ENCODE measurements at places on chromosomes 16 and 17. TPM values are rescaled to one million over a fixed set of nuclear protein-coding genes. Genes with fewer than 3 reads are reported as not detected.

Gene PPP1R27
- total RNA-seq = not detected

GRCh38 chr16:69423189-69423588 is 1.2 kb upstream of the CYB5B start:
- DNase-seq = no peak

GRCh38 chr17:81918832-81919545 is 1.0 kb upstream of the SIRT7 start:
- DNase-seq = no peak

GRCh38 chr16:85473909-85474620 is 139.1 kb upstream of the GSE1 start:
- DNase-seq = peak; percentile 33

DNA sequence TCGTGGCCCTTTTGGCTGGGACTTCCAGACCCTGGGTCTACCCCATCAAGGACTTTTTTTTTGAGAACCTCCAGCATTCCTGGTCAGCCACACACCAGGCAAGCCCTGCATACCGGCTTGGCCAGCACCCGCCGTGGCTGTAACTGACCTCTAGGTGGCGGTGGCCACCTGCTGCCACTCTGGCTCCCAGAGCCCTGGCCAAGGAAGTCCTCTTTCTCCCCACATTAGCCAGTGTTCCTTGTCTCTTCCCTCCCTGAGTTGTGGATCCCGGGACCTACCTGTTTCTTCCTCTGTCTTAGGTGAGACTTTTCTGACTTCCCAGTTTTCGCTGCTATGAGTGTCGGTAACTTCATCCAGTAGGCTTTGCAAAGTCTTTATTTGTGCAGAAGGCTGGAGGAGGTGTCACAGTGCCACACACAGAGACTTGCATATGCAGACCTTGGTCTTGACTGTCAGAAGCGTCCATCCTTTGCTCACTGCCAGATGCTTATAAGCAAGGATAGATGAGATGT is 348.3 kb downstream of the CPPED1 start:
- no peak for DNase-seq

Gene ZNF423
- total RNA-seq = not detected

GRCh38 chr16:69319381-69319780 is 8.2 kb downstream of the VPS4A start:
- no peak for DNase-seq

- no peak for DNase-seq
Measured at GRCh38 chr17:21167303-21167702, 40.5 kb downstream of the DHRS7B start.

GRCh38 chr17:9242983-9243382 is 221.7 kb downstream of the NTN1 start:
- DNase-seq = no peak

DNA sequence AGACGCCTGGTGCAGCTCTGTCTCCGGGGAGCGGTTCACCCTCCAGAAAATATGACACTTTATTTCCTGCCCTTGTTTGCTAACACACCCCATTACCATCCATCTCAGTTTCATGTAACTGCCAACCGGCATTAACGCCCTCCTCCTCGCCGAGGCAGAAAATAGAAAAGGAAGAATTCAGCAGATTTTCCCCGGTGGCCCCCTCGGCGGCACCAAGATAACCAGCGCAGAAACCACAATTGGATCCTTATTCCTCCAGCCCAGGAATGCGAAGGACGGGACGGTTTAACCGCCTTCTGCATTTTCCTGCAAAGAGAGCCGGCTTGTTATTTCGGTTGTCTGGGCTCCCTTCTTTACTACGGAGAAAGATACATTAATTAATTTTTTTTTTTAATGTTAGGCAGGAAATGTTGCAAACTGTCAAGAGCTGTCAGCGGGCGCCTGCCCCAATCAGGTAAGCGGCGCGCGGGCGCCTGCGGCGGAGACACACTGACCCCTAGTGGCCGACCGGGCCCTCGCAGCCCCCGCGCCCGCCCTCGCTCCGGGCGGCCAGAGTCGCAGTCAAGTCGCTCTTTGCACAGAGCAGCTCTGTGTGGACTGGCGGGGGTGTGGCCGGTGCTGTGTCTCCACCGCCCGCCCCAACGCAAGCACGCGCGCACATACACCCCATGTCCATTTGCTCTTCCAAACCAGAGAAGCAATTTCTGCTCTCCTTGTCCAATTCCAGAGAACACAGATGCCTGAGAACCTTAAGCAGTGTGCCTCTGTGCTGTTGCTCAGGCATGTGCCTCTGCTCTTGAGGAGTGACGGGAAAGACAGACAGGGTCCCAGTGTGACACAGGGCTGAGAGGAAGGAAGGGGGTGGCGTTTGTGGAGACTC is 53.6 kb downstream of the C17orf67 start:
- peak; percentile 70 for DNase-seq

- DNase-seq = no peak
Measured at GRCh38 chr17:3710951-3711383, 12.7 kb upstream of the HASPIN start.

DNA sequence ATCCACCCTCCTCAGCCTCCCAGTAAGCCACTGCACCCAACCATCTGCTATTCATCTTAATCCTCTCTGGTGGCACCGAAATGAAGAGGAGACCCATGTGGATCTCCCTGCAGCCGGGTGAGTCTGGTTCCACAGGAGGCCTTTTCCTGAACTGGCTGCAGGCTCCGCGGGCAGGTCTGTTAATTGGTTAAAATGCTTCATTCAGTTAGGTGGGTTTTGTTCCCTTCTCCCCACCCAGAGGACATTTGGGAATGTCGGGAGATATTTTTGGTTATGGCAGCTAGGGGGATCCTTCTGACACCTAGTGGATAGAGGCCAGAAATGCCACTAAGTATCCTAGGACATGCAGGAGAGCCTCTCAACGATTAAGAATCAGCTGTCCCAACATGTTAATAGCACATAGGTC is 16.7 kb downstream of the C16orf54 start:
- DNase-seq = peak; percentile 69

Gene SLC5A11
- 0.18 TPM for total RNA-seq

- DNase-seq = no peak
Measured at GRCh38 chr16:28587386-28587785, 9.5 kb downstream of the SULT1A2 start.

DNA sequence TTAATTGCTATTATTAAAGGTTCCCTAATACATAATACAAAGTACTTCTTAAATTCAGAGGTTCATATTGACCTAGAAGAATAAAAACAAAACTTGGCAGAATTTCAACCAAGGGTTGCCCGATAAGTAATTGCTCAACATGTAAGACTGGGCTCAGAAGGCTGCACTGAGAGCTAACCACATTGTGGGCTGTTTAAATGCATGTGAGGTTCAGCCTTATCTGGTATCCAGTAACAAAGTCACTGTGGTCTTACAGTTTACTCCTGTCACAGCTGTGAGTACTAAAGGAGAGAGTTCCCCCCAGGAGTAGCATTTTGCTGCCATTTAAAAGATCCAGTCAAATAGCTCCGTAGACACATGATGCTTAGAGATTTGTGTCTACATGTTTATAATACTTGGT is 1.6 kb upstream of the DHRS11 start:
- DNase-seq = no peak

- DNase-seq = no peak
Measured at GRCh38 chr16:3780570-3780969, 63.2 kb upstream of the TRAP1 start.

Gene C16orf46
- total RNA-seq = not detected

GRCh38 chr17:49952209-49952911 is 16.6 kb upstream of the DLX4 start:
- peak; percentile 62 for DNase-seq

Gene SULT1A2
- total RNA-seq = not detected

- no peak for DNase-seq
Measured at GRCh38 chr17:61408151-61409041, 8.8 kb downstream of the TBX2 start.

- no peak for DNase-seq
Measured at GRCh38 chr17:28295677-28296578, 23.1 kb upstream of the TMEM97 start.

Gene RNF227
- 3.5 TPM for total RNA-seq

Gene TXNL4B
- 17.0 TPM for total RNA-seq

- DNase-seq = no peak
Measured at GRCh38 chr17:9355846-9356245, 219.8 kb downstream of the STX8 start.

- no peak for DNase-seq
Measured at GRCh38 chr17:74520790-74521480, 10.3 kb downstream of the CD300LB start.

- DNase-seq = no peak
Measured at GRCh38 chr17:34357398-34357797, 1.1 kb downstream of the CCL13 start.

DNA sequence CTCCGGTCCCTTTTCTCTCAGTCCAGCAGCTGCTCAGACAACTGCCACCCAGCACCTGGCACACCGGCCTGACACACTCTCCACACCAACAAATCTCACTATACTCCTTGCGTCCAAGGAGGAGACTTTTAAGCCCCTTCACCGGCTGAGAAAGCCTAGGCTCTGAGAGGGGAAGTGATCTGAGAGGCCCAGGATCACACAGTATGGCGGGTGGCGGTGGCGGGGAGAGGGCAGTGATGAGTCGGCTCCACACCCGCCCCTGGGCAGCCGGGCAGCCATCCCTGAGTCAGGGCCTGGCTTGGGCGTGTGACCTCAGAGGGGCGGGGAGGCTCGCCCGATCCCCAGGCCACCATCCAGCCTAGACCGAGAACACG is 569 bp downstream of the FLII start:
- DNase-seq = peak; percentile 68

DNA sequence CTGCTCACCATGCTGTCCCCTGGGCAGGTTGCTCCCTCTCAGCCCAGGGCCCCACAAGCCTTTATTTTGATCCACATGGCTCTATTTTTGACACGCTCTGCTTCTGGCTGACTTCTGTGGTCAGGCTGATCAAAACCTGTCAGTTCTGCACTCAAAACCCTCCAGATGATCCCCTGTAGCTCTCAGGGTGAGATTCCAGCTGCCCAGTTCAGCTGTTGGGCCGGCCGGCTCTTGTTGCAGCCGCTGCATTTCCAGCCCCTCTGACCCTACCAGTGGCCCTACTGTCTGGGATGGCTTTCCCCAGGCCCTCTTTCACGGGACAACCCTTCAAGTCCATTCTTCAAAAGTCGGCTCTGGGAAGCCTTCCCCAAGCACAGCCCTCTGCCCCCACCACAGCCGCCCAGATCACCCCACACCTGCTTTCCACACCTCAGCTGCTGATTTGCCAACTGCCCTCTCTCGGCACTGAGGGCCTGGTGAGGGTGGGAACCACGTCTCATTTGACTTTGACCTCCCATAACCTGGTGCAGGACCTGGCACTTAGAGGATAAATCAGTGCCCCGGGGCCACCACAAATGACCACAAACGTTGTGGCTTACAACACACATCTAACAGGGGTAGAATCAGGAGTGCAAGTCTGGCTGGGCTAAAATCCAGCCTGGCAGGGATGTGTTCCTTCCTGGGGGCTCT is 16.3 kb upstream of the CACNG4 start:
- DNase-seq = no peak

DNA sequence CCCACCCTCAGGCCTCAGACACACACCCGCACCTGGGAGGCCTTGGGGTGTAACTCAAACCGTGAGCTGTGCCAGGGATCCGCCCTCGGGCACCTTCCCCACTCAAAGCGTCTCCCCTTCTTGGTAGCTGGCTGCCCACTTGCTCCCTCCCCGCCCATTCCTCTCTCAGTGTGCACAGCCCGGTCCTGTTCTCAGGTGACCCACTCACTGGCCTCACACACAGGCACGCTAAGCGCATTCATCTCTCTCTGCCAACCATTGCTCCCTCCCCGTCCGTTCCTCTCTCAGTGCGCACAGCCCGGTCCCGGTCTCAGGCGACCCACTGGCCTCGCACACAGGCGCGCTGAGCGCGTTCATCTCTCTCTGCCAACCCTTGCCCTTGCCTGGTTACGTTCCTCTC is 20.8 kb downstream of the WDR45B start:
- DNase-seq = no peak
